ENCODE measurements at places on chromosomes 11 and 22. TPM values are rescaled to one million over a fixed set of nuclear protein-coding genes. Genes with fewer than 3 reads are reported as not detected.
A peak's percentile ranks its signal among the peaks of the same experiment; 100 is the strongest.

TRPC6 gene
- total RNA-seq: 1.4 TPM

SLC29A2 gene
- 7.4 TPM for total RNA-seq

FOLR2 gene
- total RNA-seq: not detected

NNMT gene
- total RNA-seq: 43.6 TPM

CBY1 gene
- 9.6 TPM for total RNA-seq

KCNK4 gene
- not detected for total RNA-seq

APOC3 gene
- 276 TPM for total RNA-seq

KIF18A gene
- total RNA-seq: 9.1 TPM

CARD16 gene
- total RNA-seq: 43.3 TPM

CASP12 gene
- not detected for total RNA-seq

TNKS1BP1 gene
- 149 TPM for total RNA-seq

DNA sequence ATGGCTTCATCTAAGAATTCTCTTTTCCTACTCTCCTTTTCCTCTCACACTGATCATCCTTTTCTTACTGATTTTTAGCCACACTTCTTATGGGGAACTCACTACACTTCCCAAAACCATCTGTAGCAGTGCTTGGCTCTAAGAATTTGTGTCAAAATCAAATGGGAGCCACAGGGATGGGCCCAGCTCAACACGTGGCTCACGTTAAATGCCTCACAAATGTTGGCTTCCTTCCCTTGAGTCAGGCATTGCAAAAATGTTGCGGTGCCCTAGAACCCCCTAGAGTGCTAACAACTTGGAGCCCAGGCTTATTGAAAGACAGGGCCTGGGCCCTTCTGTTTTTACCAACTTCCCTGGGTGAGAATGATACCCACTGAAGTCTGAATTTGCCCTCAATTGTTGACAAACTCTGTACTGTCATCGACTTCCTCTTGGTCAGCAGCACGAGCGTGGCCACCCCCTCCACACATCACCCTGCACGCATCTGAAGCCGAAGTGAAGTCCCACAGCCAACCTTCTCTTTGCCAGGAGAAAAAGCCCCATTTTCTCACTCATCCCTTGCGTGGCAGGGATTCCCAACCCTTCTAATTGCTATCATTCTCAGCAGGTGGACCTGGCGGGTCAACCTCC, 69.7 kb downstream of the ELFN2 start:
- no peak for DNase-seq

DNA sequence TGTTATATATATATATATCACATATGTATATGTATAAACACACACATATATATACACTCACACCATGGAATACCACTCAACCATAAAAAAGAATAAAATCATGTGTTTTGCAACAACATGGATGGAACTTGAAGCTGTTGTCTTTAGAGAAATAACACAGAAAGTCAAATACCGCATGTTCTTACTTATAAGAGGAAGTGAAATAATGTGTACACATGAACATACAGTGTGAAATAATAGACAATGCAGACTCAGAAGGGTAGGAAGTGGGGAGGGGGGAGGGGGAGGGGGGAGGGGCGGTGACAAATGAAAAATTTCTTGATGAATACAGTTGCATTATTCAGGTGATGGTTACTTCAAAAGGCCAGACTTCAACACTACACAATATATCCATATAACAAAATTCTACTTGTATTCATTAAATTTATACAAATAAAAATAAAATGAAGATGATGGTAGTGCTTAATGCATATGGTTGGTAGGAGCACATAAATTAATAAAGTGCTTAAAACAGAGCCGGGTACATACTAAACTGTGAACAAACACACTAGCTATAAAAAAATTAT, 5.8 kb upstream of the OR5B2 start:
- no peak for DNase-seq

DNA sequence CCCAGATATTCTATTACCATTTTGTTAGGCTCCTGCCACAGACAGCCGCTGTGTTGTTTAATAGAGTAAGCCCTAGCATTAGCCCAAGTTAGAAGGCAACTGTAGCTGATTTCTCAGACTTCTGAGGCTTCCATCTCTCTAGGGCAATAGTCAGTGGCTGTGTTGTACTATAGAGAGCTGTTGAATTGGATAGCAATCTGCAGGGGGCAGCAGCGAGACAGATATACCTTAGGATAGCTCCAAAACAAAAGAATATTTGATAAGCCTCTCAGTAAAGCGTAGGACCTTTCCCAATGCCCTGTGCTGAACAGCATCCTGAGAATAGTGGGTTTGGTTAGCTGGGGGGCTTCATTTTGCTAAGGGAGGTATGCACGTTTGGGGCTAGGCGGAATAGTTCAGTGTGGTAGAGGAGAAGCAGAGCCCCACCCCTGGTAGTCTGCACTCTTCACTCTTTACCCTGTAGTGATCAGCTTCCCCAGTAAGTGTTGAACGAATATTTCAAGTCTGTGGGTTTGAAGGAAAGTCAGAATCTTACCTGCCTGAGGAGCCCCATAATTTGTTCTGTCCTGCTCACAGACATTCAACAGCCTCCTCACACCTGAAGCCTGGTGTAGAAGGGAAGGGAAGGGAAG, 515.1 kb downstream of the INSC start:
- no peak for DNase-seq

DNA sequence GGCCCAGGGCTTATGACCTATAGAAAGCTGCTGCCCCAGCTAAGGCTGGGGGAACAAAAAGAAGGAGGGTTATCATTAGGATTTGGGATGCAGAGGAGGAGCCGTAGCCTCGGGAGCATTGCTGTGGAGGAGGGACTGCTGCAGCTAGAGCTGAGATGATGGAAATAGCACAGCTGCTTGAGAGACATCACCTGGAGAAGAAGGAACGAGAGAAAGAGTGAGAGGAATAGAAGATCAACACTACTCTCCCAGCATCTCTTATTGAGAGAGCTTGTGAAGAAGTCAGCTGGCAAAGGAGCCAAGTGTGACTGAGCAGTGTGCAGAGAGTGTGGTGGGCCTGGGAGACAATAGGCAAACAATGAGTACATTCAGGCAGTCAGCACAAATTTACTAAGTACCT, 100.7 kb upstream of the PLET1 start:
- DNase-seq: no peak

DNA sequence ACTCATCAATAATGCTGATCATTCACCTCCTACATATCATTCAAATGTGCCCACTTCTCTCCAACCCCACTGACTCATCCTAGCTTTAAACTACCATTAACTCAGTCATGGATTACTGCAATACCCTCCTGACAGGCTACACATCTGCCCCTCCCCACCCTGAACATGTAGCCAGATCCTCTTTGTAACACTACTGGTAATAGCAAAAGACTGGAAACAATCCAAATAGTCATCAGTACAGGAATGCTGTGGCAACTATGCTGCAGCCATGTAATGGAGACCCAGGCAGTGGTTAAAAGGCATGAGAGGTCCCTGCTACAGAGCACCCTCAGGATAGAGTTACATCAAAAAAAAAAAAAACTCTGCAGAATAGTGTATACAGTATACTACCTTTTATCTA, 16.6 kb downstream of the SLC43A3 start:
- DNase-seq: no peak

DNA sequence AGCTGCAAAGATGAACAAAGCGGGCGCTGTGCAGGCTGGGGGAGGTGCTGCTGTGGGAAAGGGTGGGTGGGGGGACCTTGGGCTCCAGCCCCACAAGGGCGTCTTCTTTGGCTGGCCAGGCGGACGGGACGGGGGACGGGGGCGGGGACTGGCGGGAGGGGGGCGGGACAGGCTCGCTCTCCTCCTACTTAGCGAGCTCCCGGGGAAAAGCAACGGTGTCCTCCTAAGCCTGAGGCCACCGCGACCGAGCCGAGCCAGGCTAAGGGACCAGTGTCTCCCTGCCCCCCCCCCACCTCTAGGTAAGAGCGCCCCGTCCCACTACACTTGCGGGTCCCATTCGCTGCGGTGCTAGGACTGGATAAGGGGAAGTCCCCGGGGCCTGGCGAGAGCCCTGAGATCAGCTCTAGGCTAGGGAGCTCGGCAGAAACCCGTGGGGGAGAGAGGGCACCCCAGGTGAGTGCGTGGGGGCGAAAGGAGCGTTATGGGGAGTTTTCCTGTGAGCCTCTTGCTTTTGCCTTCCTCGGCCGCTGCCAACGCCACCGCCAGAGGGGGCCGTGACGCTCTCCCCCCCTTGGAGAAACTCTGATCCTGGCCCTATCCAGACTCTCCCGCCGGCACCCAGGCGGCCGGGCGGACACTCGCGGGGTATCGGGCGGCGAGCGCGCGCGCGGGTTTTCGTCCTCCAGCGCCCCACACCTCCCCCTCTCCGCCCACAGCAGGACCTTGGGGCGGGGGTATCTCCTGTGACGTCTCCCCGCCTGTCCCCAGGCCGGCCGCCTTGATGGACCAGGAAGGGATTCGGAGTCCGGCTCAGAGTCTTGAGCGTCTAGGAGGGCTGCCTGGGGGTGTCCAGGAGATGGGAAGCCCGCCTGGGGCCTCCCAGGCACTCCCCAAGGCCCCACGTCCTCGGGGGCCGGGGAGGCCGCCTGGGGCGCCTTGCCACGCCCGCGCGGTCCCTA, at the start of gene PHLDB1:
Gene PHLDB1 (plus strand): TSS at position 215 of the 959 bp plus-strand sequence. CDS start 6,222 bp downstream, outside the sequence.
- peak; percentile 72 for DNase-seq

DNA sequence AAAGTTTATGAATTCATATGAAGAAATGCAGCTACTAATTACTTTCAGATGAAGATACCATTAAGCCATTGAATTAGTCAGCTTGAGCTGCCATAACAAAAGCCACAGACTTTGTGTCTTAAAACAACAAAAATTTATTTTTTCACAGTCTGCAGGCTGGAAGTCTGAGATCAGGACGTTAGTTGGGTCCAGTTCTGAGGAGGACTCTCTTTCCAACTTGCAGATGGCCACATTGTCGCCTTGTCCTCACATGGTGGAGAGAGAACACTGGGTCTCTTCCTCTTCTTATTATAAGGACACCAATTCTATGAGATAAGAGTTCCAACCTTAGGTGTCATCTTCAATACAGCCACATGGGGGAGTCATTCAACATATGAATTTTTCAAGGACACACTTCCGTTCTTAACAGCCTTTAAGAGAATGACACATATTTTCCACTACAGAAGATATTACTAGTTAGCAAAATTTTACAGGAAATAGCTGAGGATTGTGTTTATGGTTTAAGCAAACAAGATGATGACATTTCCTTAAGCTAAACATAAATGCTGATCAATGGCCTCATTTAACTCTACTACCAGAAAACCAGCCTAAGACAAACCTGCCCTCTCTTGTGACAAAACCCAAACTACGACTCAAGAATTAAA, 56.0 kb downstream of the DCUN1D5 start:
- no peak for DNase-seq

- DNase-seq: no peak
Observed at GRCh38 chr11:13928566-13929251, 33.8 kb upstream of the SPON1 start.

GRCh38 chr11:126855536-126855935, 145.0 kb downstream of the KIRREL3 start:
- no peak for DNase-seq

DNA sequence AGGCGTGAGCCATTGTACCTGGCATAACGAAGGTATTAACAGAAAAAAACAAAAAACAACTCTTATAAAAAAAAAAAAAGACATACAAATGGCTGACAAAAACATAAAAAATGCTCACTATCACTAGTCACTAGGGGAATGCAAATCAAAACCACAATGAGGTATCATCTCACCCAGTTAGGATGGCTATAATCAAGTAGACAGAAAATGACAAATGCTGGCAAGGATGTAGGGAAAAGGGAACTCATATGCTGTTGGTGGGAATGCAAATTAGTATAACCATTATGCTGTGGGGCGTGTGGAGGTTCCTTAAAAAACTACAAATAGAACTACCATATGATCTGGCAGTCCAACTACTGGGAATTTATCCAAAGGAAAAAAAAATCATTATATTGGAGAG, 17.0 kb downstream of the THY1 start:
- DNase-seq: no peak

- no peak for DNase-seq
Observed at GRCh38 chr11:45321669-45322068, 35.5 kb upstream of the SYT13 start.

GRCh38 chr11:79377406-79377805, 63.4 kb downstream of the TENM4 start:
- DNase-seq: no peak

DNA sequence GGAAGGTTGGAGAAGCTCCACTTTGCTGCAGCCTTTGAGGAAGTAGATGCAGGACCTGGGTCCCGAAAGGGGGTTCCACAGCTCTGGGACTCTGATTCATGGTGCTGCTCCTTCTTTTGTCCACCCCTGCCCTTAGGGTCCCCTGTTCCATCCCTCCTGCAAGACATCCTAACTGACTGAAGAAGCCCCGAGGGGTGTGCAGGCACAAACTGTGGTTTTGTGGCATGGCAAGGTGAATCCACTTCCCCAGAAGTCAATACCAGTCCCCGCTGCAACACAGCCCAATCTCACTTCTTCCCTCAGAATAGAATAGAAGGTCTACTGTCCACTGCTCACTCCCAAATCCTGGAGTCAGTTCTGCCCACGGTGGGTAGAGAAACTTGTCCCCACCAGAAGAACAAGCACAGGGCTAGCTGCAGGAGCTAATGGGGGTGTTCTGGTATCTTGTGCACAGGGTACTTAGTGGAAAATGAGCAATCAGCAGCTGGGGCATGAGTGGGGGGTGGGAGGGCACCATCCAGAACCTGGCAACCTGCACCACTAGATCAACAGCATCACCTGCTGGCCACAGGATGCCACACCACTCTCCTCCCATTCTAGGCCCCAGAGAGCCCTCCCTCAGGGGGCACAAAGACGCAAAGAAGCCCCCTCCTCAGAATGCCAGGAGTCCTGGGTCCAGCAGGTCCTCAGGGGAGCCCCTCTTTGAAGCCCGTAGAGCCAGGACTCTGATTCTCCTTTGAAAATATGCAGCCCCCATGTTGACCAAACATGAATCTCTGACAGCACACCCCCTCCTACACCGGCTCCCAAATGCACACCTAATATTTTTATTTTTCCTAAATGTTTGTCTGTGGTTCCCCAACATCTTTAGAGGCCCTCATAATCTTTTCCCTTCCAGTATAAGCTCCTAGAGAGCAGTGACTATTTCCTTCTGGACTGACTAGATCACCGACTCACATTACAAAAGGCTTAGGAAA, 14.1 kb downstream of the SPATA19 start:
- no peak for DNase-seq

DNA sequence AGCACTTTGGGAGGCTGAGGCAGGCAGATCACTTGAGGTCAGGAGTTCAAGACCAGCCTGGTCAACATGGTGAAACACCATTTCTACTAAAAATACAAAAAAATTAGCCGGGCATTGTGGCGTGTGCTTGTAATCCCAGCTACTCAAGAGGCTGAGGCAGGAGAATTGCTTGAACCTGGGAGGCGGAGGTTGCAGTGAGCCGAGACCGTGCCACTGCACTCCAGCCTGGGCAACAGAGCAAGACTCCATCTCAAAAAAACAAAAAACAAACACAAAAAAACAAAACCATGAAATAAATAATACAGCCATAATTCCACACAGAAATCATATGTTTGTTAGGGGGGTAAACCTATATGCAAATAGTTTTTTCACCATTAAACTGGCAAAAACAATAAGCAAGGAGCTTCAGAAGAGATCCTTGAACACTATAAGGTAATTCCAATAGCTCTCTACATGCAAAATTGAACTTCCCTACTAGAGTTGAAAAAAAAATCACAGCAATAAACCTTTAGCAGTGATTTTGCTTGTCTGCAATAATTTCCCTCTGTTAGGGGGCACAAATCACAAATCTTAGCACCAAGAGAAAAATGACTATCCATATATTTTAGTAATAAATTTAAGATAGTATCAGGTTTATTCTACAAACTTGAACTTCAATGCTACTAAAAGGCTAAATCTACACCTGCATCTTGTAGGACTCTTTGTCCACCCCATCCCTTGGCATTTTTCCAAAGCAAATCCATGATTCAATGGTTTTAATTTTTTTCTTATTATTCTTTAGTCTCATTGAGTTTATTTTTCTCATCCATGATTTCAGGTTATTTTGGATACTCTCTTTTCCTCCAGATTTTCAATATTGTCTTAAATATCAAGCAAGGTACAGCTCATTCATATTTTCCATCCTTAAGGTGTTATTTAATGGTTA, 3.9 kb downstream of the CSTF3 start:
- no peak for DNase-seq

Data from Peyer's patch (tissue), 4 donors.